ENCODE measurements at places on chromosomes 7 and 10.

DNA sequence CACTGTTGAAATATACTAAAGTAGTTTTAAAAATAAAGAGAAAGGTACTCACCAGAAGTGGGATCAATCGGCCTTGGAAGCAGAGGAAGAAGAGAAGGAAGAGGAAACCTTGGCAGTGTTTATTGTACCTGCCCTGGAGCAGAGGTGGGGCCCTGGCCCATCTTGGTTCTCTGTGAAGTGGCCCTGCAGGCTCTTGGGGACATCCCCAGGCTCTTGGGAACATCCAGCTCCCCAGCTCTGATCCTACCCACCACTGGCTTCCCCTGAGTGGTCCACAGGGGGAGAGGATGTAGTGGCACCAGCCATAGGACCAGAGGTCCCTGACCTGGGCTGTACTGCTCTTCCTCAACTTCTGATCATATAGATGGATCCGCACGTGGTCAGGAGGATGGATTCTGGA, 22.3 kb upstream of the RET start:
- DNase-seq, result no peak

- DNase-seq, result peak; percentile 31
Measured at GRCh38 chr7:105376908-105377533, 11.7 kb downstream of the SRPK2 start.

DNA sequence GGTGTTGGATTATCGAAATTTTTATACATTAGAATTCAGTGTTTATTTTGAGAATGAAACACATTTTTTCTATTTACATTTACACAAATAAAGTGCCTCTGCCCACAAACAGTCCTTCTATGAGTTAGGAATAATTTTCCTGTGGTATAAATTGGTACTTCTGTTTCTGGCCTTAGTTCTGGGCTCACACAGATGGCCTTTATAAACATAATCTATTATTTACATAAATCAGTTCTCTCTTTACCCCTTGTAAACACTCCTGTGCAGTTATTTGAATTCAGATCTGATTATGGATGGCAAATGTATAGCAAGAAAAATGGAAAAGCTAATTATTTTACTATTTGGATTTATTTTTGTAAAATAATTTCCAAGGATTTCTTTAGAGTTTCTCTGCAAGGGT, 143.2 kb downstream of the PRKG1 start:
- DNase-seq, result no peak

- DNase-seq, result peak; percentile 43
Measured at GRCh38 chr7:98079891-98080648, 26.6 kb upstream of the LMTK2 start.

- DNase-seq, result no peak
Measured at GRCh38 chr10:133230044-133230361, at the start of gene UTF1. UTF1 (plus strand) TSS chr10:133230217; CDS start chr10:133230289, 72 bp downstream.

DNA sequence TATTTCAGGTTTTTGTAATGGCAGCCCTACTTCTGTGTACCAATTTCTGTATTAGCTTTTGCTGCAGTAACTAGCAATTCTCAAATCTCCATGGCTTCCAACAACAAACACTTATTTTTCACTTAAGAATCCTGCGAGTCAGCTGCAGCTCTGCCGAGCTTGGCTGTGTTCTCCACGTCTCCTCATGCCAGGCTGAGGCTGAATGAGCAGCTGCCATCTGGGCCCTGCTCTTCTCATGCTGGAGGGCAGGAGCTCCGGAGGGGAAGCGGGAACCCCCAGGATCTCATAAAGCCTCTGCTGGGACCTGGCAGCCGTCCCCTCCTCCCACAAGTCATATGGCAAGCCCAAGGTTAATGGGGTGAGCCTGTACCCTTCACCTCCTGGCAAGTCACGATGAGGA, 591.1 kb downstream of the SDK1 start:
- no peak for DNase-seq

- no peak for DNase-seq
Measured at GRCh38 chr10:94149702-94150101, 156.0 kb downstream of the PLCE1 start.

DNA sequence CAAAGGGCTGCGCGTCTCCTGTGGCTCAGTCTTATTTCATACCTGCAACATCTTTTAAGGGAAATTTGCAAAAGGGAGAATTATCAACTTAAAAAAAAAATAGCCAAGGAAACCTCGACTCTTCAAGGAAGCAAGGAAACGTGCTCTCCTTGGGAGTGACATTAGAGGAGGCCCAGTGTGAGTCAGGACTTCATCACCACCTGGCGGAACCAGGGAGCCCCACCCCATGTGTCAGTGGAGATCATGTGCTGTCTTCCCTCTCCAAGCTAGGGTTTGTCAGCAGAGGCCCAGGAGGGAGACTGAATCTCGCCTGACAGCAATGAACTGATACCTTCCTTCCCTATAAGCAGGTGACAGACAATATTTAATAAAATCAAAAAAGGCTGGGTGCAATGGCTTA, 28.9 kb downstream of the POR start:
- DNase-seq, result no peak

GRCh38 chr10:13758756-13759155, 172.0 kb downstream of the PRPF18 start:
- DNase-seq, result no peak

DNA sequence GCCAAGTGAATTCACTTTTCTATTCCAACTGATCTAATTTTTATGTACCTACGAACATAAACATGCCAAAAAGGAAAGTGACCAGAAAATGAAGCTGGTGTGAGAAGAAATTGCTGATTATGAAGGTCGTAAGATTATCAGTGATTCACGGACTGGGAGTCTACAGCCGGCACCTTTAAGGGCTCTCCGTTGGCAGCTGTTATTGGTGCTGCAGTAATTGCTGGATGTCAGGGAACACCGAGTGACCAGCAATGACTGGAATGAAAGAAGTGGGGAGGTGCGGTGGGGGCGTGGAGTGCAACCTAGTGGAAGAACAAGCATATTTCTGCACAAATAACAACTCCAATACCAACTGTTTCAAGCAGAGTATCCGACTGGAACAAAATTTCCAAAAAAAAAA, 109.8 kb upstream of the TARP start:
- no peak for DNase-seq

- DNase-seq, result no peak
Measured at GRCh38 chr7:26657686-26658388, 206.6 kb downstream of the SKAP2 start.

DNA sequence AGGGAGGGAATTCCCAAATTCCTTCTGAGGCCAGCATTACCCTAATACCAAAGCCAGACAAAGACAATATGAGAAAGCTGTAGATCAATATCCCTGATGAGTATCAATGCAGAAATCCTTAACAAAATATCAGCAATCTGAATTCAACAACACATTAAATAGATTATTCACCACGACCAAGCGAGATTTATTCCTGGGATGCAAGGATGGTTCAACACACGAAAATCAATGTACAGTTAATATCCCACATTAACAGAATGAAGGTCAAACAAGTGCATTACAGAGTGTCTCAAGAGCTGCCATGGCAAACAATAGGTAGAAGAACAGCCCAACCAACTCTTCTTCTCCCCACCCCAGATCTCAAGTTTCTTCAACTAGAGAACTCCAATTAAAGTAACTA, 6.1 kb downstream of the ECD start:
- DNase-seq, result no peak

DNA sequence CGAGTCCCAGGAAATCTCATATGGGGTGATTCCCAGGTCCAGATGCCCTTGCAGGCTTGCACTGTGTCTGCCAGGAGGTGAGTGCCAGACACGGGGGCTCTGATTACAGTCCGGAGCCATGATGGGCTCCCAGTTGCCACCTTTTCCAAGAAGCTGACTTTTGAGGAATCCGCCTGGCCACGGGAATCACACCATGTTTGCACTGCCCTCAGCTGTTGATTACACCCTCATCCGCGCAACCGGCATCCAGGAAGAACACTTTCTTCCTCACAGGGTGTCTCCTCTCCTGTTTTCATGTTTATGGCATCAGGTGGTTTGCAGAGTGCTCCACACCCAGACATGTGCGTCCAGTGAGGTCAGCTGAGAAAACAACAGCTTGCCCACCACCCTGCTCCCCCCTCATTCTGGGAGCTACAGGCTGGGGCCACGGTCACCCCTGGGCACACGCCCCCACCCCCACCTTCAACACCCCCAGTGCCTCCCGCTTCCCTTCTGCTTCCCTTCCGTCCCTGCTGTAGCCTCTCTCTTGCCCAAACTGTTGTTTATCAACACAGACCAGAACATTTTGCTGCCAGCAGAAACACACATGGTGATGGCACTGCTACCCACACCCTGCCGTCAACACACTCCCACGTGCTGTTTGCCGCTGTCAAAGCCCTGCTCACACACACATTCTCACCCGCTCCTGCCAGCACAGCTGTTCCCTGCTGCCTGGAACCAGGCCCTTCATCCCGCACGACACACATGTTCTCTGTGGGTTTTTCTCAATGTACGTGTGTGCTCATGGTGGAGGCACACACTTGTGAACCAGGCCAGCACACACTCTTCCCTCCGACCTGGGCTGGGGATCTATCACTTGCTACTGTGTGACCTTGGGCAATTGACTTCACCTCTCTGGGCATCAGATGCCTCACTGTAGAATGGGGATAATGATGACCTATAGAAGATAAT, 35.8 kb downstream of the DDIT4 start:
- no peak for DNase-seq
